ENCODE measurements at places on chromosomes 2 and 18.

- no peak for DNase-seq
These were observed 229.7 kb upstream of the SPRED2 start for GRCh38 chr2:65661980-65662653.

- DNase-seq, result no peak
These were observed 46.7 kb upstream of the KCNF1 start for GRCh38 chr2:10864861-10865636.

GRCh38 chr18:80148326-80149199 lies 39.5 kb downstream of the ADNP2 start:
- no peak for DNase-seq

GRCh38 chr18:73535189-73535588 lies 612.4 kb downstream of the FBXO15 start:
- no peak for DNase-seq

DNA sequence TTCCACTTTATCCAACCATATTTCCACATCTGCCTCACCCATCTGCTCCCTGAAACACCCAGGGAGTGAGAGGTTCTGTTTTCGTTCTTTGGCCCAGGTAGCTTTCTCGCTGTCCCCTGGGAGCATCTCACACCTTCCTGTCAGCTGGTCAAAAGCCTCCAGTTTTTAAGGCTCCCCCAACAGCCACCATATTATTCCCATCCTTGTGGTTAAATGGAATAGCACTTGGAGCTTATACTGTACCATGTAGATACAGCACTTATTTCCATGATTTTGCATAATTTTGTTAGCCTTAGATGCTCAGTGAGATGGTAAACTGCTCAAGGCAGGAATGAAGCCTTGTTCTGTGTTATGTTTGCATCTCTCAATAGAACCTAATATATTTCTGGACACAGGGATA lies 58.5 kb upstream of the TMEM182 start:
- DNase-seq, result no peak

- no peak for DNase-seq
These were observed 28.2 kb upstream of the ZC3H15 start for GRCh38 chr2:186457908-186458307.

DNA sequence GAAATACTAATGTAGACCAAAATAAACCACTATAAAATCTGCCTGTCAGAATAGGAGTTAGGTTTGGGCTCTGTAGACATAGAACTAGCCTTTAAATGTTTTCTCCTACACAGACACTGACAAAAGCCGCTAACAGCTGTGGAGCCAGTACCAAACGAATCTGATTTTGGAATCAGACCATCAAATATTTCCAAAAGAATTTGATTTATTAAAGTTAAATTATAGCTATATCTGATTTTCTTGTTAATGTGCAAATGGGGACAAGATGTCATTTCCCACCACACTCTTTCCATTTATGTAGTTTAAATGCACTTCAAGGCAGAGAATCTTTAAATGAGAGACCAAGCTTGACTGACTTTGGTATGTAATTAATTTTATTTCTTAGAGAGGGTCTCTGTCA lies 343.4 kb upstream of the FIGN start:
- DNase-seq, result no peak

DNA sequence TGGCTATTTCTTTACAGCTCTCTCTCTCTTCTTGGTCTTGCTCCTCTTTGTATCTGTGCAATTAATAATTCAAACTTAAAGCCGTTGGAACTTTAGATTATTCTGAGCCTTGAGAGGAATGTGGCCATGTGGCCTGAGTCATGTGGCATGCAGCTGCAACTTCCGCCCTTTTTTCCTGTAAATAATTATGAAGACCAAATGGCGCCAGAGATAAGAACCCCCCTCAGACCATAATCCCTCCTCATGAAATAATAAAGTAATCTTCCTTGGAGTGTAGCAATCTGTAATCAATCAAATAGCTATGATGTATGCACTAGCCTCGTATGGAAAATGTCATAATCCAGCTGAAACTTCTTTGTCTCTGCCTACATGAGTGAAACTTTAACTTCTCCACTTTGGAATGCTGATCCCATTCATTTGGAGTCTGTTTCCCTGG lies 13.5 kb upstream of the TWSG1 start:
- DNase-seq, result no peak

- no peak for DNase-seq
These were observed 34.3 kb downstream of the DARS1 start for GRCh38 chr2:135951041-135951583.

- peak; percentile 73 for DNase-seq
These were observed 173.7 kb downstream of the TTC32 start for GRCh38 chr2:19728125-19728524.

- no peak for DNase-seq
These were observed 43.2 kb downstream of the CYB5A start for GRCh38 chr18:74248595-74248994.

- no peak for DNase-seq
These were observed 6.7 kb downstream of the PTPRN start for GRCh38 chr2:219302412-219302968.

DNA sequence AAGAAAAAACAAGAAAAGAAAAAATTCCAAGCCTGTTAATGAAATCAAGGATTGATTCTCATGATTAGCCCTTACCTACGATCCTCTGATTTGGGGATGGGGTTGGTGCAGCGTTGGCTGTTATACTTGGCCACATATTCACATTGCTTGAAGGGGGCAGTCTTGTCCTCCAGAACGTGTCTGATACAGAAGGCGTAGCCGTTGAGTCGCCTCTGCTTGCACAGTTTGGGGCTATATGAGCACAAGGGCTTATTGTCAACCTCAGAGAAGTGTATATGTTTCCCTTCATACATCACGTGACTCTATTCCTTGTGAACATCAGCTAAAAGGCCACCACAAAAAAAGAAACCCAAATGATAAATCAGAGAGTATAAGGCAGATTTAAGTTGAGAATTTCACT lies 23.2 kb downstream of the INO80D start:
- no peak for DNase-seq

- no peak for DNase-seq
These were observed 142.9 kb upstream of the NXPH2 start for GRCh38 chr2:138922973-138923563.

GRCh38 chr18:74456349-74457042 lies 612 bp downstream of the DIPK1C start:
- DNase-seq, result no peak

DNA sequence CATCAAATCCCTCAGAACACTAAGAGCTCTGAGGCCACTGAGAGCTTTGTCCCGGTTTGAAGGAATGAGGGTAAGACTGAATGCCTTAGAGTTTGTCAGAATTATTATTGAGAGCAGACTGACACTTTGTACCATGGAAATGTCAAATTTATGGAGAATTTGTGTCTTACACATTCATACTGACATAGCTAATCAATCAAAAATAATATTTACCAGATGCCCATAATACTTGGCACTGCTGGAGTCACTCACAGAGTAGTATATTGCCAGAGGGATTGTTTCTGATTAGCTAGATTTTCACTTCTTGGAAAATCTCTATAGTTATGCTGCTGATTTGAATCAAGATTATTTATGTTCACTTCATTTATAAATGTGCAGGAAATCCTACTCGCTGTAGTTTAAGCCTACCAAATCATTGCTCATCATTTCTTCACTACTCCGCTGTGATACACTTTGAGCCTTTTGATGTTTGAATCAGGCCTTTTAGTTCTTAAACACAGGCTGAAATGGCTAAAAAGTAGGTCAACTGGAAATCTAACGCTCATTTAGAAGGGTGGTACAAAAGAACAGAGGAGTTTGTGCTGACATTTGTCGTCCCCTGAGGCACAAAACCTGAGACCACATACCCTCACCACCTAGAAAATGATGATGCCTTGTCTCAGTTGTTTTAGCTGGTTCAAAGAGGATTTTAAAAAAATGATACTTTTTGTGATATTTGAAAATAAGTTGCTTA lies 96.1 kb upstream of the CSRNP3 start:
- DNase-seq, result no peak

DNA sequence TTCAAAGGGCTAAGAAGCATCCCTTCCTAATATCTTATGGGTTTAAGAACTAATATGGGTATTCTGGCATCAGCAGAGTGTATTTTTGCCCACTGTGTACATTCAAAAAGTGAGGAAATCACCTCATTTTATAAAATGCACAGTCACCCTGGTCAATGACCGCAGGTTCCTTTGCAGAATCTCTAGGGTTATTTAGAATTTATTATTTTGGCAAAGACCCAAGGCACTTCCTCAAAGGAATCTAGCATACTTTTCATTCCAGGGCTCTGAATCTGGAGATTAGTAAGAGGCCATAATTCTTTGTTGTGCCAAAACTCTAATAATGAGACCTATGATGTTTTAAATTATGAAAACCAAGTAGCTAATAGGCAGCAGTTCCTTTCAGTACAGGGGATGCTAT lies 27.2 kb upstream of the CDH2 start:
- DNase-seq, result no peak

- no peak for DNase-seq
These were observed 108.3 kb upstream of the MAPRE2 start for GRCh38 chr18:34932792-34933466.

DNA sequence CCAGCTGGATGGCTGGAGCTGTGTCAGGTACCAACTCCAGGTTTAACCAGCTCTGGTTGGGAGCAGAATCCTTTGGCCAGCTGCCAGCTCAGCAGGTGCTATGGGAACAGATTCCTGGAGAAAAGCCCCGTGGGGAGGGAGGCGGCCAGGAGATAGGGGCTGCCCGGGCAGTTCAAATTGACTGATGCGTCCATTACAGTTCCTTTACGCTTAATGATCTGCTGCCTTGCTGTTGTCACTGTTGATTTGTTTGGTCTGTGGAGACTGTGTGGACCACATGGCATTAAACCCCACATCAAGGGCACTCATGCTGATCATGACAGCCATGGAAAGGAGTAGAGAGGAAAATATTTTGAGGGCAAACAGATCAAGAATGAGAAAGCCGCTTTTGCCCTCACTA lies 200.0 kb downstream of the TSN start:
- DNase-seq, result no peak

GRCh38 chr18:23143016-23143814 lies 7.9 kb downstream of the CABLES1 start:
- DNase-seq, result no peak

Data from forelimb muscle (tissue), 1 donor.